ENCODE measurements at places on chromosomes 2 and 18. TPM values are rescaled to one million over a fixed set of nuclear protein-coding genes. Genes with fewer than 3 reads are reported as not detected.

- DNase-seq = no peak
These were observed 129.8 kb upstream of the CAB39 start for GRCh38 chr2:230582851-230583283.

GRCh38 chr2:4047961-4048891 is 344.9 kb downstream of the DCDC2C start:
- DNase-seq = no peak

DNA sequence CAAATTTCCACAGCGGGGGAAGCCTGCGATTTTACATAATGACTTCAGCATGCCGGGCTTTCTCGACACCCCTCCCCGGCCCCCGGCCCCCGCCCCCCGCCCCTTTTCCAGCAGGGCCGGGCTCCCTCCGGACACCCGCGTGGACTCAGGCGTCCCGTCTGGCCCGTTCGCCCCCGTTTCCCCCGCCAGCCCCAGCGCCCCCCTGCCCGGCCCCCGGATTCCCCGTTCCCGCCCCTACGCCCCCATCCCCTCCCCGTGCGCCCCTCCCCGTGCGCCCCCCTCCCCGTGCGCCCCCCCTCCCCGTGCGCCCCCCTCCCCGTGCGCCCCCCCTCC is 456 bp upstream of the NFATC1 start:
- DNase-seq = no peak

DNA sequence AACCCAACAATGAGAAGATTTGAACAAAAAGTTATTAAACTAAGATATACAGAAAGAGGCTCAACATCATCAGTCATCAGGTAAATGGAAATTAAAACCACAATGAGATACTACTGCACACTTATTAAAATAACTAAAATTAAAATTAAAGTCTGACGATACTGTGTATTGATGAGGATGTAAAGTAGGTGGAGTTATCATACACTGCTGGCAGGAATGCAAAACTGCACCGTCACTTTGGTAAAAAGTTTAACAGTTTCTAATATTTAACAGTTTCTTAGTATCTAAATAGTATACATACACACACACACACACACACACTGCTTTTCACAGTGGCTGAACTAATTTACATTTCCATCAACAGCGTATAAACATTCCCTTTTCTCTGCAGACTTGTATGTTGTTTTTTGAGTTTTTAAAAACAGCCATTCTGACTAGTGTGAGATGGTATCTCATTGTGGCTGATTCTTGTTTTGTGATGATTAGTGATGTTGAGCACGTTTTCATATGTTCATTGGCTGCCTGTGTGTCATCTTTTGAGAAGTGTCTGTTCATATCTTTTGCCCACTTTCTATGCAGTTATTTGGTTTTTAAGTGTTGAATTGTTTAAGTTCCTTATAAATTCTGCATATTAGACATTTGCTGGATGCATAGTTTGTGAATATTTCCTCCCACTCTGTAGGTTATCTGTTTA is 726.9 kb upstream of the CHAC2 start:
- no peak for DNase-seq

- no peak for DNase-seq
These were observed 96.6 kb downstream of the RHBDD1 start for GRCh38 chr2:226932443-226932842.

DNA sequence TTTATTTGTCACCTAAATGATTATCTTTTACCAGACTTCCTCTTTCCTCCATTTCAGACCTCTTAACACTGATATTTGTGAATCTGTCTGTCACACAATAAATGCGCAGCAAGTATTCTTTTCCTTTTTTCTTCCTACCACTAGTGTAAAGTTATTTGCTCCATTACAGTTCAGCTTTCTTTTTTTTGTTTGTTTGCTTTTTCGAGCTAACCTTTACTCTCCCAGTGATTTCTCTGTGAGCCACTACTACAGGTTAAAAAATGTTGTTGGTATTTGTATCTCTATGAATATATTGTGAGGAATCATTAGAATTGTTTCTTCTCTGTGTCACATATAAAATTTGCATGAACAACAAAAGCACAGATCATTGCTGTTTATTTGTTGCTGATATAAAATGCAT is 854.0 kb upstream of the GCFC2 start:
- DNase-seq = no peak

GRCh38 chr2:26577442-26578112 is 63.6 kb downstream of the CIB4 start:
- DNase-seq = peak; percentile 29

GRCh38 chr2:30351116-30351515 is 95.9 kb upstream of the LCLAT1 start:
- peak; percentile 90 for DNase-seq

GRCh38 chr2:122186761-122187222 is 431.3 kb downstream of the TSN start:
- DNase-seq = no peak

- no peak for DNase-seq
These were observed 75.3 kb upstream of the NCK2 start for GRCh38 chr2:105669384-105669891.

- DNase-seq = no peak
These were observed 33.1 kb downstream of the EVA1A start for GRCh38 chr2:75527676-75528075.

- DNase-seq = no peak
These were observed 64.4 kb upstream of the AFF3 start for GRCh38 chr2:100206731-100207255.

GRCh38 chr2:118763797-118764196 is 83.7 kb downstream of the EN1 start:
- no peak for DNase-seq

MALT1 gene
- 24.0 TPM for polyA plus RNA-seq

SEPTIN2 gene
- 647 TPM for polyA plus RNA-seq

MERTK gene
- polyA plus RNA-seq = 16.6 TPM

INSIG2 gene
- polyA plus RNA-seq = 47.9 TPM

GCKR gene
- polyA plus RNA-seq = 1.2 TPM

C1QL2 gene
- polyA plus RNA-seq = 0.10 TPM

SGPP2 gene
- polyA plus RNA-seq = 5.5 TPM

ACMSD gene
- polyA plus RNA-seq = 1.2 TPM

RNF125 gene
- 6.6 TPM for polyA plus RNA-seq

Data from right lung (tissue), 10 donors.